ENCODE measurements at places on chromosomes 4 and X.

DNA sequence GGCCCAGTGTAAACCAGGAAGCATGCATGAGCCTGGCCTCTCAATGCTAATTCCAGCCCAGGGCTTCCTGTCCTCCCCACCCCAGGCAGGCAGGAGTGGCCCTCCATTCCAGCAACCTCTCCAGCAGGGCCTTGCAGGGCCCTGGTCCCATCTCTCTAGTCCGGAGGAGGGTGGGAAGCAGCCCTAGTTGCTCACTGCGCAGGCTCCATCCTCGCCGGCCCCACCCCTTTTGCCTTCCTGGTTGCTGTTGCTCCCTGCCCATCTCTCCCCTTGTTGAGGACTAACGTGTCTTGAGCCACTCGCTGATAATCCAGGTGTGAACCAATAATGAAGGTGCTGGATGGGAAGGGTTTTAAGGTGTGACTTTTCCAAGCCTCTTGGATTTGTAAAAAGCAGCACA is 161.2 kb upstream of the BCOR start:
- DNase-seq, result no peak

DNA sequence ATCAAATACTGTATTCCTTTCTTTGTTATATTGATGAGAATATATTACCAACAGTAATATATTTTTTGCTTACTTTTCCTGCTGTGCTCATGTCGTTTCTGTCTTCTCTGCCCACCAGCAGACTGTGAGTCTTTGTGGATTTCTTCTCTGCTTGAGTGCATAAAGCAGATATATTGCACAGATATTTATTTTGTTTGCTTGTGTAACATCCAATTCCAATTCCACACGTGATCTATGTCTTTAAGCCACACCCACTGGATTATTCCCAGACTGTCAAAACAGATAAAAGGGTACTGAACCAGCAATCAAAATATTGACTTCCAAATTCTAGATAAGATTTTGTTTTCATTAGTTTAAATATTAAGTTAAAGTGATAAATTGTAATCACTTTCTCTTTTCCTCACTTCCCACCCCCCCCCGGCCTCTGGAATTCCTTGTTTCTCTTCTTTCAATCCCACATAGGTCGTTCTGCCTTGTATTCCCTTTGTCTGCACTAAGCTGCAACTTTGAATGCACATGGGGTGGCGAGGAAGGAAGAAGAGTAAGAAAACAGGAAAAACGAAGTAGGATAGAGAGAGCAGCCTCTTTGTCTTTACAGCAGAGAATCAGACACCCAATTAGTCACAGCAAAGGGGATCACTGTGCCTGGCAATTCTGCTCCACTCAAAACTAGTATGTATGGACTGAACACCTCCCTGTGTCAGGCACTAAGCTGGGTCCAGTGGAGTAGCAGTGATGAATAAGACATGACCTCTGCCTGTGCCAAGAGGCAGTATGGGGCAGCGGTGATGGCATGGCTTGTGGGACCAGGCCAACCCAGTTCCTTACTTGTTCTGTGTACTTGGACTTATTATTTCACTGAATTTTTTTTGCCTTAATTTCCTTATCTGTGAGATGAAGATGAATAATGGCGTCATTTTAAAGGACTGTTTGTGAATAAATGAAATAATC is at the start of gene ADH1B:
Gene ADH1B, minus strand, starts transcription at position 161 of the 951 bp plus-strand sequence. Its CDS starts 70 bp downstream, at position 91.
- DNase-seq, result no peak

DNA sequence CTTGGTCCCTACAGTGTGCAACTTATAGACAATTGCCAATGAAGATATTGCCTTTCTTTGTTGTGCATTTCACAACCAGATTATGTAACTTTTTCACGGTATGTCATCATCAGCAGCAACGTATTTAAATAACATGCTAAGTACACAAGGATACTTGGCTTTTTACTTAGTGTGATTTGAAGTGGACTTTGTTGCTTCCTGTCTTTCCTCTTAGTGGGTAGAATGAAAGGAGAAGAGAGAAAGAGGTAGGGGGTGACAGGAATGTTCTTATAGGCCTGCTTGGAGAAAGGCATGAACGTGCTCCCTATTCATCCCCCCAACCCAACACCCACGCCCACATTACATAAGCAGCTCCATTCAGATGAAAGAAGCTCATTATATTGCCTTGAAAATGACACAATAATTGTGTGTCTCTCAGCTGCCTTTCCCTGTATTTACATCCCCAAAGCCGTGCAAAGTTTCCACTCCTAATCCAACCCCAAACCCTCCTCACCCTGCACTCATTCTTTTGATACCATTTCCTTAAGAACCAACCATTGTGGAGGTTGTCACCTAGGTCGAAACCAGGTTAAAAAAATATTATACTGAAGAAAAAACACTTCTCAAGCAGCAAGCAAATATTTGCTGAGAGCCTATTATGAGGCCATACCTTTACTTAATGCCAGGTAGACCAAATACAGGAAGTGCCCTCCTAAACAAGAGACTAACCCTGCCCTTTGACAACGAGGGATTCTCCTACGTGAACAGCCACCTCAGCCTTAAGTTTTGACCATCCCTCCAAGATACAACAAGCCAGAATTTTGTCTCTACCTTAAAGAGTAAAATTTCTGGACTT is 25.2 kb upstream of the GK start:
- DNase-seq, result no peak

DNA sequence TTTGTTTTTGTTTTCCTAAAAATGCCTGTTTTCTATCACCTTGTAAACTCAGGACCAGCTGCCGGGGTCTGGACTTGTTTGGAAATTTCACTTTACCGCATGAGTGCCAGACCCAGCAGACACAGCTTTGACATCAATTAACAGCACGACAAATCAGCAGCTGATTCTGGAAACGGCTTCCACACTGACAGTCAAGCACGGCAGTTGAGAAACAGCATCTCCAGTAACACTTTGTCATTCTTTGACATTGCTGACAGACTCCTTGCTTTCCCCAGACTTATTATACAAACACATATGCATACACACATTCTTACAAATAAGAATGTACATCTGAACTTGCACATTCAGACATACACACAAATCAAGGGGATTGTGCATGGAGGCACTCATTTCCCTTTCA is 1017.6 kb upstream of the HS3ST1 start:
- no peak for DNase-seq

- DNase-seq, result no peak
Measured at GRCh38 chr4:121514443-121514842, 133.6 kb upstream of the QRFPR start.

DNA sequence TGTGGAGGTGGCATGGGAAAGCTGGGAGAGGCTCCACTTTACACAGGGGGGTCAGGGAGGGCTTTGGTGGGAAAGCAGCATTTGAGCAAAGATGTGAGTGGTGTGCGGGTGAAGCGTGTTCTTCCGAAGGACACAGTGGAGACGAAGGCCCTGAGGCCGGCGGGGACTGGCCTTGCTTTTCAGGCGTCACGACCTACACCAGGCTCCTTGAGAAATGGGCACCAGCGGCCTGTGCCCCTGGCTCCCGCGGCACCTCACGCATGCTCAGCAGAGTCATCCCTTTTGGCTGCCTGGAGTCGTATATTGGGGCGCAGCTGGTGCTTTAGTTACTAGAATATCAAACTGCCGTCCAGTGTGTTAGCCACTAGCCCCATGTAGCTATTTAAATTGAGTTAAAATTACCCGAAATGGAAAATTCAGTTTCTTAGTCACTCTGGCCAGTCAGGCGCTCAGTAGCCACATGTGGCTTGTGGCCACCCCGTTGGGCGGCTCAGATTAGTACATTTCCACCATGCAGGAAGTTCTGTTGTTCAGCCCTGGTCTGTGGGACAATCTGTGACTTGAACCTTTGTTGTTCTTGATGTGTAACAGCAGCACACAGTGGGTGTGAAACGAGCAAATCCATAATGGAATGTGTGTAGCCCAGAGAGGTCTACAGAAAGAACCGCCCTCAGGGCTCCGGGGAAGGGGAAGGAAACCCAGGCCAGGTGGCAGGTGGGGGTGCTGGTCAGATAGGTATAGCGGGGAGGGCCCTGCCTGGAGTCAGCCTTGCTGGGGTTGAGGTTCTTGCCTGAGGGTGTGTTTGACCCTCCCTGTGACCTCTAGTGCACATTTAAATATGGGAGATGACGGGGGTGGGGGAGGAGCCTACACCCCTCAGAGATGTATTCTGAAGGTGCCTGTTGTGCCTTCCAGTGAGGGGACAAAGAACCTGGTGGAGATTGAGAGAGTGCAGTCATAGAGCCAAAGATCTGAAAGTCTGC is 30.4 kb downstream of the TBC1D14 start:
- DNase-seq, result no peak

DNA sequence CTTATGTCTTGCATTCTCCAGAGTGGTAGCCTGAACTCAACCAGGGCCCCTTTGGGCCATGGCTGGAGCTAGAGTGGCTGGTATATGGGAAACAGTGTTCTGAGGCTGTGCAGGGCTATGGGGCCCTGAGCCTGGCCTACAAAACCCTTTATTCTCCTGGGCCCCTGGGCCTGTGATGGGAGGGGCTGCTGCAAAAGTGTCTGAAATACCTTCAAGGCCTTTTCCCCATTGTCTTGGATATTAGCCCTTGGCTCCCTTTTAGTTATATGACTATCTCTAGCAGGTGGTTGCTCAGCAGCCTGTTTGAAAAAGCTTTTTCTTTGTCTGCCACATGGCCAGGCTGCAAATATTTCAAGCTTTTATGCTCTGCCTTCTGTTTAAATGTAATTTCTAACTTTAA is 22.5 kb downstream of the APOOL start:
- DNase-seq, result no peak

GRCh38 chrX:136386826-136387225 is 86.1 kb downstream of the ADGRG4 start:
- DNase-seq, result no peak

DNA sequence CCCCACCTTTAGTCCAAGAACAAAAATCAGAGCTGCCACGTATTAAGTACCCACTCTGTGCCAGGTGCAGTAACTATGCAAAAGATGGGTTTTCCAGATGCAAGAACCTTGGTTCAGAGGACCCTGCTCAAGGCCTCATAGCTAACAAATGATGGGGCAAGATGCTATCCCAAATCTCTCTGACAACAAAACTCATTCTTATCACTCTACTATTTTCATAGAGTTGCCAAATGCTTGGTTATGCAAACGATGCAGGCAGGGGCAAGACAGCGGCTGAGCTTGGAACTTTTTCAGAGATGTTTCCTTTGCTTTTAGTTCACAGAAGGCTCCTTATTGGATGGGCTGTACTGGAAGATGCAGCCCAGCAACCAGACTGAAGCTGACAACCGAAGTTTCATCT is 30.5 kb downstream of the PKD2 start:
- DNase-seq, result no peak

DNA sequence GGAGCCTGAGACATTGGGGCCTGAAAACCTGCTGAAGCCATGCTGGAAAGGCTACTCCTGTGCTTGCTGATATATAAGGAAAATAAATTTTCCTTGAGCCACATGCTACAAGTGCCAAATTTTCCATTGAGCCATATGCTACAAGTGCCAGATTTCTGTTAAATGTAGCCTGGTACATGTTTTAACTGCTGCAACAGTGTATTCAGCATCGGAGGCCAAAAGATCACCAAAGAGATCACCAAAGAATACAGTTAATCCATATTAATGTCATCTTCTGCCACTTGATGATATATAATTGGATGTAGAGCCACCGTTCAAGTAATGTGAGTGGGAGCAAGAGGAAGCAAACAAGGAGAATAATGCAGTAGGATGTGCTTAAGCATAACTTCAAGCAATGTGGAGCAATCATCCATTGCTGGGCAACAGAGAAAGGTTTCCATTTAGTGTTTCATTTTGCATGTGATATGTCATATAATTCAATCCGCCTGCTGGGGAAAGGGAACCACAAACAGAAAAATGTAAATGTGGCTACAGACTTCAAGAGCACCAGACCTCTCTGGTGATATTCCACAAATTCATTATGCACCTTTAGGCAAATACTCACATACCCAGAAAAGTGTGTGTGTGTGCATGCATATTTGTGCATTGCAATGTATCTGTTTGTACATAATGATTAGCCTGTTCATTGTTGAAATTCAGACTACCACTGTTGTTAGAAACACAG is 295.9 kb downstream of the KCNIP4 start:
- no peak for DNase-seq

DNA sequence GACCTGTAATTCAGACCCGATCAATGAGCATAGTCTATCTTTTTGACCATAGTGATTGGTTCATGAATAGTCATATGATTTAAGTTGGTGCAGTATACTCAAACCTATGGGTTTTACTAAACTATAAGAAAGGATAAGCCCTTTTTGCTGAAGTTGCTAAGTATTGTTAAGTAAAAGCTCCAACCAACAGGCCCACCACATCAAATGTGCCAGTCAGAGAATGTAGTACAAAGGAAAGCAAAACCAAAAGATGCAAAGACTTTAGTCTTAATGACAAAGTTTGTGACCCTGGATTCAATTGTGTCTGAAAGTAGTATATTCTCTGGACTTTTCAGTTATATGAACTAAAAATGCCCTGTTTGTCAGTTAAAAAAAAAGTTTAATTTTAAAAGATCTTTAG is 208.1 kb upstream of the TET2 start:
- no peak for DNase-seq

- no peak for DNase-seq
Measured at GRCh38 chrX:12115377-12115776, 22.9 kb upstream of the FRMPD4 start.

GRCh38 chr4:162836773-162837172 is 329.9 kb downstream of the NAF1 start:
- no peak for DNase-seq

GRCh38 chr4:75025431-75025830 is 92.5 kb downstream of the PARM1 start:
- DNase-seq, result no peak

DNA sequence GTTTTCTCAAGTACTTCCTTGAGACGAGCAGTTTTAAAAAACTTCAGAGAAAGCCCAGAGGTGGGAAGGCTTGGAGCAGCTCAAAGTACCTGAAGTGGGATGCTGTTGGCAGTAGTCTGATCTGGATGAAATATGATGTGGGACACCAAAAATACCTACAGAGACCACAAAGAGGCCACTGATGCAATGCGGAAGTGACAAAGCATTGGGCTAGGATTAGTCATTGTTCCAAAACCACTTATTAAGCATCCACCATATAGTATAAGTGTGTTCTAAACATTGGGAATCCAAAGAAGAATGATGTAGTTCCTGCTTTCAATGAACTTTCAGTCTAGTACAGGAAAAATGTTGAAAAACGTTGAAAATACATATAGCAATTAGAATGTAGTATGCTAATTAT is 386.1 kb upstream of the CNKSR2 start:
- DNase-seq, result no peak

GRCh38 chrX:114611018-114611619 is 27.2 kb downstream of the HTR2C start:
- no peak for DNase-seq

DNA sequence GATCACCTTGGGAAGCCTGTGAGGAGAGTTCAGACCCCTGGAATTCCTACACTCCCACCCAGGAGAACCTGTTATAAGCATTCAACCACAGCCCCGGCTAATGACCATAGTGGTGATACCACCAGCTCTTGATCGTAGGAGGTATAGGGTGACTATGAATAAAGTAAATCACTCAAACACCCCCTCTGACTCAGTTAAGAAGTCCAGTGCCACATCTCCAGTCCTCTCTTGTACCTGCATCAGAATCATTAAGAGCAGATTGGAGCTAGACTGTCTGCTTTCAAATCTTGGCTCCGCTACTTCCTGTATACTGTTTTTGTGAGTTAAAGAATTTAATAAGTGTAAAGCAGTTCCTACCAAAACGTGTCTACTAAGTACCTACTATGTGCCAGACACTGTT is 565.1 kb upstream of the DIPK2B start:
- no peak for DNase-seq

Data from omental fat pad (tissue), 4 donors.